ENCODE measurements at places on chromosomes 3 and 15. TPM values are rescaled to one million over a fixed set of nuclear protein-coding genes. Genes with fewer than 3 reads are reported as not detected.

- no peak for DNase-seq
Observed at GRCh38 chr3:151445273-151446001, 15.4 kb downstream of the IGSF10 start.

- DNase-seq, result no peak
Observed at GRCh38 chr15:53448232-53449015, 311.0 kb downstream of the WDR72 start.

GRCh38 chr3:106420628-106421027 is 551.8 kb upstream of the CBLB start:
- no peak for DNase-seq

DNA sequence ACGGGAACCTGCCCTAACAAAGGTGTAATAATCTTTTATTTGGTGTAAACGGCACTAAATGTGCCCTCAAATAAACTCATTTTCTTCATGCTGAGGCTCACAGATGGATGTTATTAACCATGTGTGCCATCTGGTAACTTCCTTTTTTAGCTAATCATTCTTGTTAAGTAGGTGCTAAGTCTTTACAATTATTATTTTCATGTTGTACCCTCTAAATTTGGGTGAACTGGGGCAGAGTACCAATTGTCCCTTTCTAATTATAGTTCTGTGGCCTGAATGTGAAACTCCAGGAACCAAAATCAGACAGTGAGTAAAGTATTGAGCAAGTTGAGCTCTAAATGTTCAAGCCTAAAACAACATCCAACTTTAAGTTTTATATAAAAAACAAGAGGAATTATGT is 220.7 kb upstream of the CADM2 start:
- no peak for DNase-seq

DNA sequence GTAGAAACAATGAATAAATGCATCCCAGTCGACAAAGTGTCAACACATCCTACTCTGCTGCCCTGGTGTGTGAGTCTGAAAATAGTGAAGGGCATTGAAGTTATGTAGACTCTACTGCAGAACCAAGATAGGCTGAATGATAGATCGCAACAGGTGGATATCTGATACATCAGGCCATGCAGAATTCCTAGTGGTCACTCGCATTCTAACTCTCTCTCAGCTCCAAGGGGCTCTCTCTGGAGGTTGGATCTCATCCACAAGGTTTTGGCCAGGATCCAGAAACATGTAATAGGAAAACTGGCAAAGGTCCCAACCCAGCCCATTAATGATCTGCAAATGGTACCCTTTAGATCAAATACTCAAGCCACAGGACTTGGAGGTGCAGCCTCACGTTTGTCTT is 514.1 kb downstream of the MAGI1 start:
- DNase-seq, result no peak

DNA sequence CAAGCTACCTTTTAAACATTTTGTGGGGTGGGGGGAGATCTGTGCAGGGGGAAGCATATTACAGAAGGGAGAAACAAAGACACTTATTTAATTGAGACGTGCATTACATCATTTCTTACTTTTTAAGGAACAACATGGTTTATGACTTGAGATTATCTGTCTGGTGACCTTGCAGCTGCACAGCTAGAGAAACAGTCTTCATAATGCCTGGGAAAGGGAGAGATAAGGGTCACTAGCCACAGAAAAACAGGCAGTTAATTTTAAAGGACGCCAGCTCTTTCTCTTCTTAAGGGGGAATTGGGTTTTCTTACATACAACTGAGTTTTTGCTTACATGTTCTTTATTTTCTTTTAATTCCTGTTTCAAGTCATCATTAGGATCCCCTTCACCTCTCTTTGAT is 147.9 kb downstream of the SST start:
- DNase-seq, result no peak

- peak; percentile 79 for DNase-seq
Observed at GRCh38 chr3:197354568-197355001, 56.2 kb upstream of the DLG1 start.

DNA sequence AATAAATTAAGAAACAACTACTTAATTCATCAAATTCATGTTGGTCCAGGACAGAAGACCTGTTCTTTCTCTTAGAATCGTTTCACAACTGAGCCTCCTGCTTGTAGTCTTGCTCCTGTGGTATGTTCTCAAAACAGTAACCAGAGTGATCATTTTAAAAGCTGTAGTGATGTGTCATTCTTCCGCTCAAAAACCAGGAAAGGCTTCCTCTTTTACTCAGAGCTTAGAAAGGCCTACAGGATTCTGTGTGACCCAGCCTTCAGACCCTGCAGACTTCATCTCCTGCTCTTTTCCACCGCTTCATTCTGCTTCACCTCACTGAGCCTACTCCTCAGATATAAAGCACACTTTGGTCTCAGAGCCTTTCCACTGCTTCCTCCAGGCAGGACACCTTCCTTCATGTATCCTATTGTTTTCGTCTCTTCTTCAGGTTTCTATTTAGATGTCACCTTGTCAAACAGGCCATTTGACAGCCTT is 22.7 kb downstream of the ST6GAL1 start:
- no peak for DNase-seq

DNA sequence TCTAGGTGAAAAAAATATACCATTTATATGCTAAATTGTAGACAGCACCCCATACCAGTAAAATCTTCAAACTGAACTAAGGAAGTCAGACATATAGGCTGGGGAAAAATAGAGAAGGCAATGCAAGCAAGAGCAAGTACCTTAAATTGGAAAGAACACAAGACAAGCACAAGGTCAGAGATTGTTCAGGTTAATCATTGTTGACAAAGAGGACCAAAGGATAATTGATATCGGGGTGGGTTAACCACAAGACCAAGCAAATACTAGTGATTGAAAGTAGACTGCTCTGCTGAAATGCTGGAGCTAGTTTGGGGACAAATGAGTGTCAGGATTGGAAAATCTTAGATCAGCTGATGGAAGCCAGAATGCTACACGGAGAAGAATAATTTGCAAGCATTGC is 499.8 kb downstream of the ROBO2 start:
- DNase-seq, result no peak

DNA sequence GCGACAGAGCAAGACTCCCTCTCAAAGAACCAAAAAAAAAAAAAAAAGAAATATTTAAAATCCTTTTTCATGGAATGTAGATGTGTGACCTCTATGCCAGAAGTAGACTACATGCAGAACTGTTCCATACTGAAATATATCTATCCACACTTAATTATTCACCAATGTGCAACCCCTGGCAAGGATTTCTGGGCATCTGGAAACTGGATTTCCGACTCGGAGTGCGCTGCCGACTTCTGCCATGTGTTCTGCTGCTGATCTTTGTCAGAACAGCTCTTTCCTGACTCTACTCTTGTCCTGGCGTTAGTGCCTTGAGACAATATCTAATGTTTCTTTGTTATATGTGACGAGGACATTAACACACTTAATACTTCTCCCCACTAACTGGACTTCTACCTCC is 11.7 kb downstream of the LIPH start:
- DNase-seq, result peak; percentile 7

DNA sequence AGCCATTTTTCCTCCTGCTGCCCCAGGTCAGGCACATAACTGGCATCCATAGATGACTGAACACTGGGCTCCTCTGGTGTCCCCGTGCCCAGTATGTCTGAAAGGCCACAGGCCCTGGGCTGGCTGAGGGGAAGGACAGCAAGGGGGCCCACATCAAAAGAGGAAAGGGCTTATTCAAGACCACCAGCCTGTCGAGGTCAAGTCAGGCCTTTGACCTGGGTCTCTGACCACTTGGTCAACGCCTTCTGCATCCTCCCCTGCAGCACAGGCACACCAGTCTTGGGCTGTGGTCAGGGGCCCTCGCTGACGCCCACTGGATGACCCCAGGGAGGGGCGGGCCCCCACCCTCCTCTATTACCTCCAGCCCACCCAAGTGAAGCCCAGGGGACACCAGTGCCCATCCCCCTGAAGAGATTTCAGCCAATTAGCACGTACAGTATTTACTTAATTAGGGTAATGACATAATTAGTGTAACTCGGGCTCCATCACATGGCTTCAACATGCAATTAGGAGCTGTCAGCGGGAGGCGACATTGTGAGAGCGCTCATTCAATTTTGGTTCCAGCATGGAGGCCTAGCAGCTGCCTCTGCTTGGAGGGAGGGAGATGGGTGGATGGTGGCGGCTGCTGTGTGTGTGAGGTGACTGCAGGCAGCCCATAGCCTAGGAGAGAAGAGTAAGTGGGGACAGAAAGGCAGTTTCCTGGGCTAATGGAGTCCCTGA is 13.5 kb upstream of the DNAH1 start:
- no peak for DNase-seq

- DNase-seq, result no peak
Observed at GRCh38 chr3:36891701-36892160, 53.1 kb downstream of the TRANK1 start.

- no peak for DNase-seq
Observed at GRCh38 chr15:91308855-91309254, 208.8 kb downstream of the SV2B start.

- DNase-seq, result no peak
Observed at GRCh38 chr15:99031688-99032282, 24.2 kb upstream of the PGPEP1L start.

Gene OR4M2
- not detected for total RNA-seq

Gene FETUB
- total RNA-seq, result not detected

Gene FAIM
- total RNA-seq, result 3.5 TPM

Gene CHDH
- 0.92 TPM for total RNA-seq
